ENCODE measurements at places on chromosomes 4 and X.

GRCh38 chrX:148380107-148380506 lies 120.3 kb upstream of the AFF2 start:
- DNase-seq, result no peak

DNA sequence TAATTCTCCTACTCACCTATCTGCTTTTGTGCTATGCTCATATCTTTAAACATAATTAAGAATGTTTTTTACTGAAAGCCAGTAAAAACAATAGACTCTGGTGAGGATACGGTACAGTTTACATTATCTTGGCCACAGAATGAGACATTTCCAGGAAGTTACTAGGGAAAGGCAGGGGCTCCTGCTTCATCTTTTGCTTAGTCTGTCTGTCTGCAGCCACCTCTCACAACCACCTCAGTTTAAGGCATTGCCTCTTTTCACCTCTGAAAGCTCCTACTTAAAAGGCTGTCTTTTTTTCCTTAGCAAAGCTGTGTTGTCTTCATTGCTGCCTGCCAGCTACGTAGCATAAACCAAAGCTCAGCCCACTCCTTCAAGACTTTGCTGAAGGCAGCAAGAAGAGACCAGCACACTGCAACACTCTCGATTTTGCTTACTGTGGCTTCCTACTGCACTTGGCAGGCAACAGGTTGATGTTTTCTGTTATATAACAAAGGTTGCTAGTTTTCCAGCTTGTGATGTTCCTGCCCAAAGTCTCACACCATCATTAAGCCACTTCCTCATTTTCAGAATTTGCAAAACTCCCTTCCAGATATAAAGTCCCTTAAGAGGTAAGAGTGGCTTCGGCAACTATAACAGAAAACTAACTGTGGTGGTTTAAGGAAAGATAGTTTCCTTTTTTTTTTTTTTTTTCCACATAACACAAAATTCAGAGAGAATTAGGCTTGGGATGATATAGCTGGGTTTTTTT lies 432.9 kb downstream of the GRXCR1 start:
- DNase-seq, result no peak

DNA sequence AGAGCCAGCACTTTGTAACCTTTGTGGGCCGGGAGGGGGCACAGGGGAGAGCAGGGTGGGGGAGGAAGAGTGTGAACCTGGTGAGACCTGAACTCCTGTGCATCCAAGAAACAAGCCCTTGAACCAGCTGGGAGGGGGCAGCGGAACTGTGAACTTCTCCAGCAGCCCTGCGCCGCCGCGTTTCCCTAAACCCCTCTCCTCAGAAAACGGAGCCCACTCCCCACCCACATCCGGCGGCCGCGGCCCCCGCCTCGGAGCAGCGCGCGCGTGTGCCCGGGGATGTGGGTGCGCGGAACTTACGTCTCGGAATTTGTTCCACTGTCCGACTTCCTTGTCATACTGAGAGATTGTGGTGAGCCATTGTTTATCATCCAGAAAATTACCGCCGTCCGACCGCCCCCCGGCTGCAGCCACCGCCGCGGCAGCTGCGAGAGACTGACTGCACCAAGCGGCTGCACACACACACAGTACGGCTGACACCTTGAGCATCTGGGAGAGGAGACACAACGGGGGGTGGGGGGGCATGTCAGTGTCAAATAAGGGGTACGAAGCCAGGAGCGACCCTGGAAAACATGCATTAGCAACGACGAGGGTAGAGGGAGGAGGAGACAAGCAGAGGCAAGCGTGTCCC lies 494 bp downstream of the SPOCK3 start:
- DNase-seq, result no peak

DNA sequence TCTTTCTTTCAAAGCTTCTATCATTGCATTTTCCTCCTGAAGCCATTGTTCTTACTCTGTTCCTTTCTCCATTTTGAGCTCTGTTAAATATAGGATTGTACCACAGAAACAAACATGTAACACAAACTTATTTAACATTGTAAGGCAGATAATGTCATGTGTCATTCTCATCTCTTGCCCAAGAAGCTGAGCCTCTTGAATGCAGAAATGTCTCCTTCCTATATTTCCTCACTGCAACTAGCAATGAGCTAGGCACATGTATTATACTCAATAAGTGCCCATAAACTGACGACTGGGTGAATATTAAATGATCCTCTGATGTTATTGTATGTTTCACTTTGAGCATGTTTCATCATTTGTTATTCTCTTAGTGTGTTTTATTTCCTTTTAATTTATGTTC lies 56.7 kb upstream of the SLC7A11 start:
- no peak for DNase-seq

GRCh38 chrX:42759881-42760280 lies 18.1 kb downstream of the PPP1R2C start:
- DNase-seq, result peak; percentile 13

- DNase-seq, result no peak
These were observed 60.2 kb downstream of the BANK1 start for GRCh38 chr4:101850698-101851097.

GRCh38 chrX:46573331-46573891 lies at the start of gene CHST7:
Gene CHST7 (plus strand): TSS chrX:46573765. CDS start chrX:46573932, 167 bp downstream.
- peak; percentile 54 for DNase-seq

DNA sequence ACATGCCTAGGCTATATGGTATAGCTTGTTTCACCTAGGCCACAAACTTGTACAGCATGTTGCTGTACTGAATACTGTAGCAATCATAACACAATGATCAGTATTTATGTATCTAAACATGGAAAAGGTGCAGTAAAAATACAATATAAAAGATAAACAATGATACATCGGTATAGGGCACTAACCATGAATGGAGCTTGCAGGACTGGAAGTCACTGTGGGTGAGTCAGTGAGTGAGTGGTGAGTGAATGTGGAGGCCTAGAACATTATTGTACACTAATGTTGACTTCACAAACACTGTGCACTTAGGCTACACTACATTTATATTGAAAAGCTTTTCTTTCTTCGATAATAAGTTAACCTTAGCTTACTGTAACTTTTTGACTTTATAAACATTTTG lies 45.6 kb upstream of the ANK2 start:
- no peak for DNase-seq

DNA sequence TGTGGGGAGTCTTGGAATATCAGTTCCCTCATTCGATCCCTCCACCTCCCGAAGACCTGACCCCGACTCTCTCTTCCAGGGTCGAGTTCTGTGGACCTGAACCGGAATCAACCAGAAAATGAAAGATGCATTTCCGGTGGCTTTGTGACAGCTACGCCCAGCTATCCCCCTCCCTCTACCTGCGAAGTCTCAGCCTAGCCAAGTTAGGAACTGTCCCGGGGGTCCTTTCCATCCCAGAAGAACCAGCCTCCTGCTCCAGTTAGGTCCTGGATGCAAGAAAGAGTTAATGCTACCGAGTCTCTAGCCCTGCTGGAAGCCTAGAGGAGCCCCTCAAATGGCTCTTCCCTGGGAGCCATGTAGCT lies 13.4 kb upstream of the ETDC start:
- no peak for DNase-seq

DNA sequence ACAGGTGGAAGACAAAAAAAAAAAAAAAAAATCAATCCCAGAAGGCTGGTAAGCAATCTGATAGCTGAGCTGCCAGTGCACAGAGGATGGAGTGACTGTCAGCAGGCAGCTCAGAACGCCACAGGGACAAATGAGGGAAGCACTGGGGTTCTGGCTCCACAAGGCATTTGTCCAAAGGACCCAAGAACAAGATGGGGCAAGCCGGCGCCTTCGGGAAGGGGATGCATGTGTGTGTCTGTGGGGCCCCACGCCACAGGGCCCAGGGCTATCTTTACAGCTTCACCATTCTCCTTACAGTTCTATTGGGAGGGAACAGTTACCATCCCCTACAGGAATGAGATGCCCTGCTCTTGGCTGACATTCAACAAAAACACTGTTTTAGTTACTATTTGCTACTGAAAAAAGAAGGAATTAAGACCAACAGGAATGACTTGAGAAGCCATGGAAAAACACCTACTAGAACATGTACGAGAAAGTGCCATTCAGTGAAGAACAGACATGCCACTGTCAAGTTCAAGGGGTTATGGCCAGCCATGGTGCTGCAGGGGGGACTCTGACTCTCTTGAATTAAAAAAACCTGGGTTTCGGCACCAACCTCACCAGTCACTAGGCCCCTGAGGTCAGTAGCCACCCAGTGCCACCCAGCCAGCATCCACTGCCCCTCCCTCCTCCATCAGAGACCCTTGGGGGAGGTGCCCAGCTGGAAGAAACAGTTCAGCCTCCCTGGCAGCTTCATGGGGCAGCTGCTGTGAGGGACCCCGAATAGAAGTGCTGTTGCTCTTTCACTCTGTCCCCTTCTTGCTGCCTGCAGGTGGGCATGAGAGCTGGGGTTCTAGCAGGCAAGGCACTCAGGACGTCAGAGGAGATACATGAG lies 18.5 kb downstream of the WDR1 start:
- no peak for DNase-seq

- DNase-seq, result peak; percentile 18
These were observed 24.2 kb downstream of the GPRIN3 start for GRCh38 chr4:89283226-89284009.

GRCh38 chrX:7264399-7264798 lies 116.4 kb upstream of the PUDP start:
- no peak for DNase-seq

DNA sequence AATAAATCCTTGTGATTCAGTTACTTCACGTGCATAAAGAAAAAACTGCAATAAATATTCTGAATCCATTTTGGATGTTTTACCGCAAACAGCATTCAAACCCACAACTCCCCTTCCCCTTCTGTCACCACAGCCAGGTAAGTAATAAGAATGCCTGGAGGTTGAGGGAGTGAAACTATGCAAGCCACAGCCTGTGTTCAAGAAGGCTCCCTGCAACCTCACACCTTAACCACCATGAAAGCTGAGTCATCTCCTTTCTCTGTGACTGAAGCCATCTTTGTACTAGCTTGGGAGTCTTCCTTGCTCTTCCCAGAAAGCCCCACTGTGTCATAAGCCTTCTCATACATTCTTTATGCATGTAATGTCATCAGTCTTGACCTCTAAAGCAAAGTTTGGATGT lies 297.0 kb upstream of the PUDP start:
- DNase-seq, result no peak

DNA sequence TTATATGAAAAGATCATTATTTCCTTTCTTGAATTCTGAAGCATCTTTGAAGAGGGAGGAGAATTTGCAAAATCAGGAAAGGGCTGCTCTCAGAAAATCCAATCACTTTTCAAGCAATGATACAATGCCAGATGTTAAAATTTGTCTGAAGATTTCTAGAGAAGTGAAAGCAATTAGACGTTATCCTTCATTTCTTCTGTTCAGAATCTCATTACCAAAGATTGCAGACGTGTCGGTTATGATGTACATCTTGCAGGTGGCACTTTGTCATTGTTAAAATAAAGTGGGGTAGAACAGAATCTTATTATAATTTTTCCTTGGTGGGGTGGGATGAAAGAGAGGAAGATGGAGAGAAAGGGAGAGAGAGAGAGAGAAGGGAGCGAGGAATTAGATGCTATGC lies 296.4 kb upstream of the STS start:
- DNase-seq, result no peak

All from AG10803 (cell line).